Adipocyte (in vitro differentiated cells): ENCODE measurements at places on chromosomes 3 and 15.

DNA sequence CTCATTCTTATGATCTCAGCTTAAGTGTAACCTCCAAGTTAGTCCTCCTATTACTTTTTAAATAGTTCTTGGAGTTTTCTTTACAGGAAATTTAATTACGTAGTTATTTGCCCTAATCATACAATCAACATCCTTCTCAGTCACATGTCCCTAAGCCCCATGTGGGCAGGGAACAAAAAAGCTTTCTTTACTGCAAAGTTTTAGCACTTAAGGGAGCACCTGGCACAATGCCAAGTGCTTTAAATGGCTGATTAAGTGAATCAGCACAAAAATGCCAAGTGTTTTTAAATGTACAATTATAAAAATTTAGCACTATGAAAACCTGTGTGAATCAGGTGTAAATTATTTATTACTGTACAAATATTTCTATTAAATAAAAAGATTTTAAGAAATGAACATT, 445.3 kb downstream of the C3orf38 start:
- DNase-seq, result no peak

DNA sequence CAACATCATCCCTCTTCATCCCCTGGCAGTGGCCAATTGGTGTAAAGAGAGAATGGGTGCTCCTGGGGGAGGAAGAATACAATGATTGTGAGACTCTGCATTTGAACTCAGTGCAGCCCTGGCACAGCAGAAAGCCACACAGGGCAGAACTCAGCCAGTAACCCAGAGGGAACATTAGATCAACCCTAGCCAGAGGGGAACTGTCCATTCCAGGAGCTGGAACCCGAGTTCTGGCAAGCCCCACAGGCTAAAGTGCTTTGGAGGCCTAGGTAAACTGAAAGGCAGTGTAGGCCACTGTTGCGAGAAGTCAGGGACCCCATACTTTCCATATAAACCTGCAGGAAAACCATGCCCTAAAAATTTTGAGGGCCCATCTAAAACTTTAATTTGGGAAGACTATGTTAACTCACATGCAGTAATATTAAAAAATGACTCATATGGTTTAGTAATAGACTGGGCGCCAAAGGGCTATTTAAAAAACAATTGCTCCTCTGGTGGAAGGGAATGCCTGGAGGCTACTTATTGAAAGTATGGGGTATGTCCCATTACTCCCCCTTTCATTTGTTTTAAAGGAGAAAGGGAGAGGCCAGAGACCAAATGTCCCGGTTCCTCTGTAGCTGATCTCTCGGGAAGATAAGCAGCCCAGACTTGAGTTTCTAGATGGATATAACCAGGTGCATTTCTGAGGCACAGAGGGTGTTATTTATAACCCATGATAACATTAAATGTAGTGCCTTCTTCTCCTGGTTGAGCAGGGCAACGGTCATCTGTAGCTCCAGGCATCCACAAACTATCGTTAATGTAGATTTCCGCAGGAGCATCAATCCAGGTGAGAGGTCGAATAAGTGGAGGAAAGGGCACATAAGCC, 5.8 kb upstream of the RAD51 start:
- no peak for DNase-seq

DNA sequence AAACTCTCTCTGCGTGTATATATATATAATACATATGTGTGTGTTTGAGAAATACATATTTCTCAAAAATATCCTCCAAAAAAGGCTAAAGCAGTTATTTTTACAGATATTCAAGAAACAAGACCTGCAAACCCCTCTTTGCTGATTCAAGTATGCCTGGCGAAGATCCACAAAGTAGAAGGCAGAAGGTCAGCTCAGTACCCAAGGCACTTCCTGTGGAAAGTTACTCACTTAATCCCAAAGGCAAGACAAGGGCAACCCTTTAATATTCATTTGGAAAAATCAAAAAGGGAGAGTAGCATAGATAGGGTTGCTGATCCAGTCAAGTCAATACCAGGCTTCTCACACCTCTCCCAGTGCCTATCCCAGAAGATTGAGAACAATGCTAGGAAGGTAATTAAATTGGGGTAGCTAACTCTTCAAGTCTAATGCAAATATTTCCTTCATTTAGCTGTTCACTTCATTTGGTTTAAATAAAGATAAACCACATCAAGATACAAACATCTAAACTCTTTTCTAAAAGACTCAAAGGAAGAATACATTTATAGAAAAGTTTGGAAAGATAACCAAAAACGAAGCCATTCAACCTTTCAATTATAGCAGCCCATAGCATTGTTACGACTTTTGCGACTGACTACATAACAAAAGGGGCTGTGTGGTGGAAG, 7.2 kb downstream of the COX17 start:
- no peak for DNase-seq

DNA sequence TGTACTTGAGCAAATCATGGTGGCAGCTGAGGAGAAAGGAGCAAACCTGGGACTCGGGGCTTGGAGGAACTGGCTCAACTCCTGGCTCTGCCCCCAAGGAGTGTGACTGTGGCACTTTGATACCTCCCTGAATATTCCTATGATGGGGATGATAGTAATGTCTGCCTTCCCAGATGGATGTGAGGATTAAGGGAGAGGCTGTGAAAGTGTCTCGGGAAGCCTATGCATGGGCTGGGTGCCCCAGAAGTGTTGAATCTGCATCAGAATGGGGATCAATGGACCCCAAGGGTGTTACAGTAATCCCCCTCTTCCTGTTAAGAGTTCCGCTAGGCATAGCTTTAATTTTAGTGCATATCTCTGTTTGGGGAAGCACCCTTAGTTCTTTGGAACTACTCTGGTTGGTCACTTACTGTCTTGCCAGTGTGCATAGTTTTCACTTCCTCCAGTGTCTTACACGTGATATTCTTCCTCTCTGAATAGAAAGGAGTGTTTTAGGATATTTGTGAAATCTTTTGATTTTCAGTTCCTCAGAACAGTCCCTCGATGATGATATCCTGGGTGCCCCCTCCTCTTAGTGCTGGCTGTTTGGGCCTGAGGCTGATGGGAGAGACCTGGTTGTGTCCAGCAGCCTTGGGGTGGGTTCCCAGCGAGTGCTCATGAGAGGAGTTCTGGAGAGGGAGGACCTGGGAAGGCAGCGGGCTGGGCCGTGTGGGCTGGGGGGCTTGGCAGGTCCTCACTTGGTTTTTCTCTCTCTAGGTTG, 97.5 kb downstream of the CHDH start:
- DNase-seq, result no peak

DNA sequence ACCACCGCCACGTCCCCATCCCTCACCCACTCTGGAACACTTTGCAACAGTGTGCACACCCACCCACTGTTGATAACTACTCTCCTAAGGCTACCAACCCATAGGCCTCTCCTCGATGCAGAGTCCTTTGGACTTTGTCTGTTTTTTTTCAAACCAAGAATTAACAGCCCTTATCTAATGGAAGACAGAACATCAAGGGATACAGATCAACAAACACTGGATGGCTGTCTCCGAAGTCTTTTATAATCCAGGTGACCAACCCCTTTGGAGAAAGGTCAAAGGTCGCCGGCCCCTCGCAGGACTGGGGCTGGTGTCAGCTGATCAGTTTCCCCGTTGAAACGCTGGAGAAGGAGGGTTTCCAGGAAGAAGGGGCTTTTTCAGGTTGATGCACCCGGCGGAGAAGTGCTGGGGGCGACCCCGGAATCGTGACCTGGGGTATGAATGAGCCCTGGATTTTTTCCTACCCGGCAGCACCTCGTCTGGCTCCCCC, 532 bp downstream of the B4GALT4 start:
- peak; percentile 44 for DNase-seq
